ENCODE measurements at places on chromosomes 3 and 15.

DNA sequence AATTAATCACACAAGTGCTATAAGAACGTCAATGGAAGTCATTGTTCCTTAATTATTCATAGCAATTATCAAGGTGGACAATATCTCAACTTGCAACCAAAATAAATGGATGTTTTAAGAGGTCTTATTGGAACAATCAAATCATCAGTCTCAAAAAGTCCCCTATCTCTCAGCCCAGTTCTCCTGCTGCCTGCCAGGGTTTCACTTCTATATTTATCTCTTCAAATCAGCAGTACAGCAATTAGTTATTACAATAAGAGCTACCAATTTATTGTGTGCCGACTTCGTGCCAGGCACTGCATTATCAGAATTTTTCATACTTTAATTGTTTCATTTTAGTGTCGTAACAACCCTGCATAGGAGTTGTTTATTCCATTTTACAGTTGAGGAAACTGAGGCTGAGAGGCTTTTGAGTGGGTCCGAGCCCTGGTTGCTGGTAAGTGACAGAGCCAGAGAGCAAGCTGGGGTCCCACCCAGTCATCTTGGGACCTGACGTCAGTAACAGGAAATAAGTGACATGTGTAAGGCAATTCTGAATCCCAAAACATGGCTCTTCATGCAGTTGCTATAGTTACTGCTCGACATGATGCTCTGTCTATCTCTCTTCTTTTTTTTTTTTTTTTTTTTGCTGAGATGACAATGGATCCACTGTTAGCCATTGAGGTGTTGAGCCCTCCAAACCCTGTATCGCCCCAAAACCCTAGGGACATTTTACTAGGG is 8.8 kb upstream of the KCTD6 start:
- DNase-seq = peak; percentile 22

DNA sequence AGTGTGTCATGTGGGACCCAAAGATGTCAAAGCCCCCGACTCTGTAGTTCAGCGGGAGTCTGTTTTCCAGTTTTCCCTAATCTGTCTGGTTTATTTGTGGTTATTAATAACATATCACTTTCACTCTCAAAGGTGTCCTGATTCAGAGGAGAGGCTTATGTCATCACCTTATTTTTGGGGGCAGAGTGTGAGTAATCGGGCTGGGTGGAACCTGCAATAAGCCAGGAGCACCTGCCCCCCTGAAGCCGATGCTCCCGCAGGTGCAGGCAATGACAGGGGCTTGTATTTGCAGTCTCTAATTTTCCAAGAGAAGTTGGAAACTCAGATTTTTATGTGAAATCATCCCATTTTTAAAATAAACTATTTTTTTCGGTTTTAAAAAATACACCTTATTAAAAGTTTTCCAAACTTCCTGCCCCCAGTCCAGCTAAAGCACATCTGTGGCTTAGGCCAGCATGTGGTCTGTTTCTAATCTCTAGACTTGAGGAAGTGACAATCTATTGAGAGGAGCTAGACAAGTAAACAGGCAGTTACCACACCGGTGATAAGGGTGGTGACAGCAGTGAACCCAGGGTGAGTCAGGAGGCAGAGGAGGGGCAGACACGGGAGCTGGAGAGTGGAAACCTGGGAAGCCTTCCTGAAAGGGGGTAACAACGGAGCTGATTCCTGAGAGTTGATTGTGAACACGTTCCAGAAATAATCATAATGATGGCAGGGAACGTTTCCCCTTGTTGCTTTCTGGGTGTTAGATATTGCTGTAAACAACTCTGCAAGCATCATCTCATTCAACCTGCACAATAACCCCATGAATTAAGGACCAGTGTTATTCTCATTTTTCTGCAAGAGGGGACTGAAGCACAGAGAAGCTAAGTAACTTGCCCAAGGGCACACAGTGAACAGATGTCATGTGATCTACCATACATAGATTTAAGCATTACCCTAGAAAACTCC is 37.2 kb downstream of the BHLHE40 start:
- DNase-seq = peak; percentile 53

DNA sequence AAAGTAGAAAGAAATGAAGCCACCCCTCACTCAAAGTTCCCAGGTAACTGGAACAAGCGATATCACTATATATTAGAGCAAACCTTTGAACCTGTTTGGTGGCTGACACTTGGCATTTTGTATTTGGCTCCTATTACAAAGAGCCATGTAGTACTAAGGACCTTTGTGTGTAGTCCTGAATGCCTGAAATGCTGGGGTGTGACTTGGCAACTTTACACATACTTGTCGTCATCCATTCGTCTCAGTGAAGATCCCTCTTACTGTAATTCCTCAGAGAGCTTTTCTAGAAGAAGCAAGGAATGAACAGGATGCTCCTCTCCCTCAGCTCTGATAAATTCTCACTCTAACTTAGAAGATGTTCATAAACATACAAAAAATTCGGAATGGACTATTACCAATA is 216.1 kb upstream of the CDIN1 start:
- no peak for DNase-seq

DNA sequence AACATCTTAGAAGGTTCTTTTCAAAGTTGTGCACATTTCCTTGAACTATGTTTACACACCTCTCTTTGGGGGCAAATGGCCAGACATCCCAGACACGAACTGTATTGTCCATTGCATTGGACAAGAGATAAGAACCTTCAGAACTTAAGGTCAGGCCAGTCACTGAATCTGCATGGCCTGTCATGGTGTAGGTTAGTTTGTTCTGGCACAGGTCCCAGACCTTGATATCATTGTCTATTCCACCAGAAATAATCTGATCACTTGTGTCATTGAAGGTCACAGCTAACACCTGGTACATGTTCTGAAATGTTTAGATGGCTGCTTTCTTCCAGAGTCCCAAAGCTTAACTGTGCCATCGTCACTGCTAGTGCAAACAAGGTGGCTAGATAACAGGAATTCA is 55.7 kb downstream of the KCNAB1 start:
- no peak for DNase-seq

GRCh38 chr3:17583530-17583929 is 158.9 kb downstream of the TBC1D5 start:
- DNase-seq = no peak

DNA sequence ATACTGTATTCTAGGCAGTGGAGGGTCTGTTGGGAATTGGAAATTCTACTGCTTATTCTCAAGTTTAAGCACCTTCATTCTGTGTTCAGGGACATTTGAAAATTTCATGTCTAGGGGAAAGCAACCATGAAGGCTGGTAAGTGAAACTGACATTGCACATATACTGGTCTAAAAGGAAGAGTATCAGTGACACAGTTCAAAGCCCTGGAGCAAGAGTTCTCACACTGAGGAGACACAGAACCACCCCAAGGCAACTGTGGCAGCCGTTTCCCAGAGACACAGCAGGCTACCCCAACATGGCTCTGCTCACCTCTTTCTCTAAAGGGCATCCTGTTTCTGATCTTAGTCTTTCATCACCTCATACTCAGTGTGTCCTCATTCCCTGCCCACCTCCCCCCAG is 67.5 kb downstream of the KCNMB2 start:
- DNase-seq = no peak

DNA sequence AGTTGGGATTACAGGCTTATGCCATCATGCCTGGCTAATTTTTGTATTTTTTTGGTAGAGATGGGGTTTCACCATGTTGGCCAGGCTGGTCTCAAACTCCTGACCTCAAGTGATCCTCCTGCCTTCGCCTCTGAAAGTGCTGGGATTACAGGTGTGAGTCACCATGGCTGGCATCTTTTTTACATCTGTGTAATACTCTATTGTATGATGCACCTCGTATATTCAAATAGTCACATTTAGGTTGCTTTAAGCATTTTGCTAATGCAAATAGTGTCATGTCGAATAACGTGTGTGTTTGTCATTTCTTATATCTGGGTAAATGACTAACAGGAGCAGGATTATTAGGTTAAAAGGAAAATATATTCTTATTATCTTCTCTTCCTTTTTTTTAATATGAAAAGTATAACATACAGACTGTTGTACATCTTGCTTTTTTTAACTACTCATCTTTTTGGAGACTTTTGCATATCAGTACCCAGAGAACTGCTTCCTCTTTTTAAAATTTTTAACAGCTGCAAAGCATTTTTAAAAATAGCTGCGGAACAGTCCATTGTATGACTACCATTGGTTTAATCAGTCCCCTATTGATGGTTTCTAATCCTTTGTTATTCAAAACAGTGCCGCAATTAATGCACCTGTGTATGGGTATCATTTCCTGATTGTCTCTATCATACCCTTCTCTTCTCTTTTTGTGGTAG is 13.4 kb downstream of the SCAMP5 start:
- DNase-seq = peak; percentile 66

DNA sequence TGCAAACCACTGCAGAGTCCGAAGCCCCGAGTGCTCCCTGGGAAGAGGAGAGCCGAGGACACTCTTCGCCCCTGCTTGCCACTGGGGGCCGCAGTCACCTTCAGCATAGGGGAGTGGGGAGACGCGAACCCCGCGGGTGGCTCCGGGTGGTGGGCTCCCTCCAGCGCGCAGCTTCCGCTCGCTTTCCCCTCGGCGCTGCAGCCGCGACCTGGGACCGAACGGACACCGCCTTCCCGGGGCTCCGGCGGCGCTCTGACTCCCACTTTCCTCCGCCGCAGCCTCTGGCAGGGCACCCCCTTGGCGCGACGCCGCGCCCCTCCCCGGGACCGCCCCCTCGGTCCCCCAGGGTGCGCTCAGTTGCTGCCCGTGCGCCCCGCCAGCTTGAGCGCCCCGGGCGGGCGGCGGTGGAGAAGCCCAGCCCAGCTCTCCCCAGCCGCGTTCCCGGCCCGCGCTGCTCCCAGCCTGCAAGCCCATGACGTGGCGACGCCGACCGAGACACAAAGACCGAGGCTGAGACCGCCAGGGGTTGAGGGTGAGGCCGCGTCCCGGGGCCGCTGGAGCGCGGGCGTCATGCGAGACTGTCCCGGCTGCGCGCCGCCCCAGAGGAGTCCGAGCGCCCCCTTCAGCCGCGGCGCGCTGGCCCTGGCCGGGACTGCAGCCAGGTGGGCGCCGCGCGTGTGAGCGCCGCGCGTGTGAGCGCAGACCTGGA is at the start of gene MINAR1:
Gene MINAR1, plus strand, starts transcription at position 701 of the 709 bp plus-strand sequence. CDS start 23,812 bp downstream, outside the sequence.
- DNase-seq = peak; percentile 18

- no peak for DNase-seq
Observed at GRCh38 chr3:124748560-124749198, 18.4 kb downstream of the UMPS start.

GRCh38 chr3:81742581-81742980 is 18.9 kb downstream of the GBE1 start:
- no peak for DNase-seq

- DNase-seq = no peak
Observed at GRCh38 chr3:141385406-141386125, 17.3 kb downstream of the ZBTB38 start.

GRCh38 chr3:59423707-59424106 is 373.9 kb upstream of the CFAP20DC start:
- no peak for DNase-seq

DNA sequence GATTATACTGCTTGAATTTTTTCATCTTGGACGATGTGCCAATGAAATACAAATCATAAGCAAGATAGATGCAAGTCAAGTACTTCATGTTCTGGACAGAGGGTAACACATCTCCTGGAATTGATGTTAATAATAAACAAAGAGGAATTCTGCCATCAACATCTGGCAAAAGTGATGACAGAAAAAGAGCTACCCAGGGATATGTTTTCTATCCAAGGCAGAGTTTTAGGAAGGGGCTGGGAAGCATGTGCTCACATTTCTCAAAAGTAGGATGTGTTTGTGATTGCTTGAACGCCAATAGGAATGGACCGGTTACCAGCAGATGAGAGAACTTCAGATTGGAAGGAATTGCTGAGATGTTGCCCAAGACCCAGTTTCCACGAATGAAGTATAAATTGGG is 242.6 kb upstream of the AGTR1 start:
- DNase-seq = no peak

- no peak for DNase-seq
Observed at GRCh38 chr3:13405614-13406013, 14.5 kb downstream of the NUP210 start.

DNA sequence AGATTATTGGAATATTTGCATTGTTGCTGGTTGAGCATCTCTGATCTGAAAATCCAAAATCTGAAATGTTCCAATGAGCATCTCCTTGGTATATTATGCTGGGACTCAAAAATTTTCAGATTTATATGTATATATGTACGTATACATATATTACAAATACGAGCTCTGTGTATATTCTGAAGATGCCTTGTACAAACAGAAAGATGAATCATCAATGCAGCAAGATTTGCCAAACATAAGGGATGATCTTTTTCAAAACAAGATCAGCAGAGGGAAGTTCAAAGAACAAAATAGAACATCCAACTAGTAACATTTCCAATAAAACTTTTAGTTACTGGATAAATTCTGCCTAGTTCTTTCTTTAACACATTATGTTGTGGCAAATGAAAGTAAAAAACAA is 42.5 kb downstream of the HERC1 start:
- DNase-seq = no peak

GRCh38 chr3:110618512-110619226 is 452.9 kb upstream of the NECTIN3 start:
- no peak for DNase-seq

- no peak for DNase-seq
Observed at GRCh38 chr3:114659109-114660061, 365.6 kb downstream of the TIGIT start.

- DNase-seq = peak; percentile 15
Observed at GRCh38 chr15:80856400-80856799, 77.2 kb downstream of the CEMIP start.

DNA sequence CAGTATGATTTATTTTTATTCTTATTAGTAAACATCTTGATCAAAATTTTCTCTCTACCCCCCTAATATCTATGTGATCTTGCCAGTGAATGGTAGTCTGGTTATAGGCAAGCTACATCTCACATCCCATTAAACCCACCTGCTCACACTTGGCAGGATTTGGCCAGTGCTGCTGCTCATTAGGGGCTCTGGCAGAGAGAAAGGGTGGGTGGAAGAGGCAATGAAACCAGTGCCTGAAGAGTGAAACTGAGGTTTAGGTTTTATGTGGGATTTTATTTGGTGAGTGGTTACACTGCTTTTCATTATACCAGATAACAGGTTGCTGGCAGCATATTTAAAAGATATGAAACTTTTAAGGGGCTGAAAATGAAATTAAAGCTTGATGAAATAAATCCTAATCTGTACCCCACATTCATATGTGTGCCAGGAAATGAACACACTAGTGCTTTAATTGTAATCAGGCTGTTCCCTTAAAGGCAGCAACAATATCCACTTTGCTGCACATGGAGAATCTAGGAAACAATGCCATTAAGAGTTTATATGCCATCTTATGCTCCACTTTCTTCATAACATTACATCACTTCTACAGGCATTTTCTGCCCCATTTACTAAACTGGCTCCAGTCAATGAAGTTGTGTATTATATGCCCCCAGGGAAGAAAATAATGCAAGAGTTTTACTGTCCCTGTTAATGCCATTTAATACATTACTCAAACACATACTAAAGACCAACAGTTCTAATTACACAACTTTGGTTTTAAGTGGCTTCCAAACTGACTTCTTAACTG is 688.7 kb downstream of the MECOM start:
- DNase-seq = no peak

GRCh38 chr3:148023994-148024393 is 614.8 kb downstream of the ZIC1 start:
- DNase-seq = no peak

DNA sequence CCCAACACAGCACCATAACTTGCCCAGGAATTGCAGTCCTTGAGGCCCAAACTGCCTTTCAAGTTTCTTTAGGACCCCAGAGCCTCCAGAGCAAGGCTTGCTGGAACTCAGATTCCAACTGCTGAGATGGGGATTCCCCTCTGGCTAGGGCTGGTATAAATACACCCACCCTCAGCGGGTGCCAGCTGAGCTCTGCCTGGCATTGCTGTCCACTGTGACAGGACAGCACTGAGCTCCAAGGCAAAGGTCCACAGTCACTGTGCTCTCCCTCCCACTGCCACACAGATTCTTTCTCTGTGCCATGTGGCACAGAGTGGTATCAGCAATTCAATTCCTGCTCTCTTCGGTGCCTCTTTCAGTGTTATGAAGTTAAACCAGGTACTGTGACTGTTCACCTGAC is 304.2 kb upstream of the LMCD1 start:
- DNase-seq = no peak
